T-helper 1 cell treated with Interleukin-12 subunit alpha and Interleukin-12 subunit beta and Interleukin-4 antibody, amounts not matched to agents 30 ng/mL and 1 ng/mL, for 36 hours (primary cell): ENCODE measurements at places on chromosomes 6 and 20. TPM values are rescaled to one million over a fixed set of nuclear protein-coding genes. Genes with fewer than 3 reads are reported as not detected.

The HLA-DQA1 gene
- total RNA-seq: 89.6 and 89.7 TPM in 2 replicates

The DST gene
- 13.0 TPM in 2 replicates for total RNA-seq

The ZBTB46 gene
- 0.54 and 0.61 TPM in 2 replicates for total RNA-seq

The CCM2L gene
- not detected in 2 replicates for total RNA-seq

The TJAP1 gene
- total RNA-seq: 38.5 and 43.4 TPM in 2 replicates
